ENCODE measurements at places on chromosomes 11 and 22. TPM values are rescaled to one million over a fixed set of nuclear protein-coding genes. Genes with fewer than 3 reads are reported as not detected.
A peak's percentile ranks its signal among the peaks of the same experiment; 100 is the strongest.

GRCh38 chr11:121547574-121547973, 94.8 kb upstream of the SORL1-AS1 start:
- DNase-seq: no peak
- peaks cover 36% of the 10 kb centered on the region for H3K4me1 ChIP-seq
- H3K27me3 ChIP-seq: no peaks in the 10 kb centered on the region
- H3K4me3 ChIP-seq: no peak overlapping the region
- no peak overlapping the region for H3K27ac ChIP-seq

DNA sequence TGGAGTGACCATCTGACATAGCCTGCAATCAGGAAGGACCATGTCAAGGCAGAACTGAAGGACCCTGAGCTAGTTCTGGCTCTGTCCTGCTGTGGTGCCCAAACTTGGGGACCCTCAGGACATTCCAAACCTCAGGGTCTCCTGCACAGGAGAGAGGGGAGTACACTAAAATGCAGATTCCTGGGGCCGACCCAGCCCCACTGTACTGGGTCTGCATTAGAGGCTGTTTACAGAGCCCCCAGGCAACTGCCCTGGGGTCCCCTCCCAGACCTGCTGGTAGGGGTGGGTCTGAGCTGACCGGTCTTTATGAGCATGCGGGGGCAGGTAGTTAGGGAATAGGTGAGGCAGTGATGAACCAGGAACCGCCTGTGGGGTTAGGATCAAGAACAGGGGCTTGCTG, 6.8 kb downstream of the TRPM5 start:
- no peaks in the 10 kb centered on the region for H3K27me3 ChIP-seq
- H3K4me3 ChIP-seq: no peak overlapping the region
- DNase-seq: no peak
- no peaks in the 10 kb centered on the region for H3K36me3 ChIP-seq
- peaks cover under 1% of the 10 kb centered on the region for H3K4me1 ChIP-seq

DNA sequence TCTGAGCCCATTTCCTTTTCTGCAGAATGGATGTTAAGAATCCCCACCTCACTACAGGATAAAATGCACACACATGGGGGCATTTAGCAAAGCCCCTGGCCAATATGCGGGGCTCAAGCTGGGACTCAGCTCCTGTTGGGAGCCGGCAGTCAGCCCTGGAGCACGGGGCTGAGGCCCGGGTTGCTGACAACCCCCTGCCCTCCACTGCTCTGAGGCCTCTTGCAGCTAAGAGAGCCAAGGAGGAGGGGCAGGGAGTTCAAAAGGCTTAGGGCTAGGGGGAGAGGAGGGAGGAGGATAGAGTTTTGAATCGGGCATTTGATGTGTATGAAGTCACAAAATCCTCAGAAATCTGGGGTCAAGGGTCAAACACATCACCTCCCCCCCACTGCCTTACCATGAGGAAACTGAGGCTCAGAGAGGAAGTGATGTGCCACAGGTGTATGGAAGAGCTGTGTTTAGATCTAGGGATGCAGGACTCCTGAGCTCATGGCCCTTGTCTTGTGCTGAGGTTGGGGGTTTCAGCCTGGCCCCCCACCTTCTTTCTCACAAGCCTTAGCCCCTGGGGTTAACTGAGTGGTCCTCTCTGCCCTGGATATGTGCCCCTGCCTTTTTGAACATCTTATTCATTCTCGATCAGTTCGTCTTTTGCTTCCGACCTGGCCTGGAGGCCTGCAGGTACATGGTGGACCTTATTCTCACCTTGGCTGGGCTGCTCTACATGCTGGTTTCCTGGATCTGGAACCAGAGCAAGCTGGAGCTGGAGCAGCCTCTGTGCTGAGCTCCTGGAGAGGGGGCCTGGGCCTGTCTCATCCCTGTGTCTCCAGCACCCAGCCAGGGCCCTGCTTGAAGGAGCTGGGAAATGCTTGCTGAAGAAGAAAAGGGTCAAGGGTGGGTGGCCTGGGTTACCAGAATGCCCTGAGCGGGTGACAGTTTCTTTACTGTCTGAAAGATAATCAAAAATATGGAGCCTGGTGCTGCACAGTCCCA, 80.3 kb downstream of the LRRC32 start:
- H3K27ac ChIP-seq: no peak overlapping the region
- no peak for DNase-seq
- no peaks in the 10 kb centered on the region for H3K36me3 ChIP-seq

Gene FOLH1
- total RNA-seq: not detected

DNA sequence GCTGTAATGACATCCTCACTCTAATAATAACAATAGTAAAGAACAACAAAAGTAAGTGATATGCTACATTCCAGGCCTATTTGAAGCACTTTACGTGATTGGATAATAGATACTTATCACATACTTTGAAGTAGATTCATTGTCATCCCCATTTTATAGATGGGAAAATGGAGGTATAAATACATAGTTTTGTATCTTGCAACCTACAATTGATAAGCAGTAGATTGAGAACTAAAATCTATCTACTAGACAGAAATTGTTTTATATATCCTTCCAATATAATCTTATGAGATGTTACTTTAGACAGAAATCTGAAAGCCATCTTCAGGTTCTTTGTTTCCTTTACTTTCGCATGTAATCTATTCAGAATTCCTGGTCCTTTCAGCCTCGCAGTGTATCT, 104.6 kb upstream of the CD44 start:
- H3K27me3 ChIP-seq: peaks cover 17% of the 10 kb centered on the region
- peaks cover 81% of the 10 kb centered on the region for H3K4me1 ChIP-seq
- no peak overlapping the region for H3K4me3 ChIP-seq
- DNase-seq: no peak

- H3K27ac ChIP-seq: no peak overlapping the region
- H3K36me3 ChIP-seq: no peaks in the 10 kb centered on the region
- H3K4me1 ChIP-seq: no peaks in the 10 kb centered on the region
- H3K27me3 ChIP-seq: no peaks in the 10 kb centered on the region
These were observed 1261.4 kb upstream of the TENM4 start for GRCh38 chr11:80702264-80702663.

DNA sequence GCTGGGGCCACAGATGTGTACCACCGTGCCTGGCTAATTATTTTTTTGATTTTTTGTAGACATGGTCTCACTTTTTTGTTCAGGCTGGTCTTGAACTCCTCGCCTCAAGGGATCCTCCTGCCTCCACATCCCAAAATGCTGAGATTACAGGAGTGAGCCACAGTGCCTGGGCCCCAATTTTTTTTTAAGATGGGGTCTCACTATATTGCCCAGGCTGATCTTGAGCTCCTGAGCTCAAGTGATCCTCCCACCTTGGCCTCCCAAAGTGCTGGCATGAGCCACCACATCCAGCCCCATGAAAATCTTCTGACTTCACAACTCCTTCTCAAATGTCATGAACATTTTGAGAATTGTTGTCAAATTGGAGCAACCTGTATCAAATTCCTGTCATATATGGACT, 2.3 kb upstream of the ANKRD54 start:
- peaks cover 7% of the 10 kb centered on the region for H3K36me3 ChIP-seq
- no peak for DNase-seq
- H3K27me3 ChIP-seq: no peaks in the 10 kb centered on the region
- no peak overlapping the region for H3K27ac ChIP-seq
- H3K4me1 ChIP-seq: peaks cover 62% of the 10 kb centered on the region

DNA sequence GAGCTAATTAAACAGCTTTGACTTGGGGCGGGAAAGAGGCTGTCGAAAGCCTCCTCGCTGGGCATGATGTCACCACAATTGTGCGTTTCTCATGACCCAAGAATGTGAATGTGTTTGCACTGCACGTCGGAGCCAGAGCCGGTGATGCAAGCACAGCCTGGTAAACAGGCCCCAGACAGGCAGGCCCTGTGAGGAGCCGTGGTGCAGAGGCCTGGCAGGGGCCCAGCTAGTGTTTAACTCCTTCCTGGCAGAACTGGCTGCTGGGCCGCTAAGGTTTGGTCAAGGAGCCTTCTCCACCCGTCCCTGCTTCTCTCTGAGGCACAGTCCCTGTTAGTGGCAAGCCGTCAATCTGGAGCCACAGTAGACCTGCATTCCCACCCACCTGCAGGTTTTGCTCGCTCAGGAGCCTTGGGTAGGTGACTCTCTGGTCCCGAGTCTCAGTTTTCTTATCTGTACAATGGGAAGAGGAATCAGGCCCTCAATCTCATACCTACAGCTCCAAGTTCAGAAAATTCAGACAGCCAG, 25.4 kb upstream of the SMTN start:
- DNase-seq: no peak
- H3K36me3 ChIP-seq: no peaks in the 10 kb centered on the region
- no peaks in the 10 kb centered on the region for H3K4me1 ChIP-seq
- no peak overlapping the region for H3K4me3 ChIP-seq

DNA sequence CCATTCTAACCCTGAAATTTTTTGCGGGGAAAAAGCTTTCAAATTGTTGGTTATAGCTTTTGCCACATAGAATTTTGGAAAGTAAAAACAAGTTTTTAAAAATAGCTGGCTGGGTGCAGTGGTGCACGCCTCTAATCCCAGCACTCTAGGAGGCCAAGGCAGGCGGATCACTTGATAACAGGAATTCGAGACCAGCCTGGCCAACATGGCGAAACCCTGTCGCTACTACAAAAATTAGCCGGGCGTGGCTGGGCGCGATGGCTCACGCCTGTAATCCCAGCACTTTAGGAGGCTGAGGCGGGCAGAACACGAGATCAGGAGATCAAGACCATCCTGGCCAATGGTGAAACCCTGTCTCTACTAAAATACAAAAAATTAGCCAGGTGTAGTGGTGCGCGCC, 54.9 kb downstream of the TNRC6B start:
- no peak overlapping the region for H3K27ac ChIP-seq
- no peaks in the 10 kb centered on the region for H3K27me3 ChIP-seq
- H3K4me3 ChIP-seq: no peak overlapping the region
- peaks cover 4% of the 10 kb centered on the region for H3K36me3 ChIP-seq

GRCh38 chr11:66022401-66023185, 3.7 kb downstream of the CATSPER1 start:
- H3K4me3 ChIP-seq: peak overlapping the region; percentile 76
- H3K36me3 ChIP-seq: no peaks in the 10 kb centered on the region
- peaks cover 7% of the 10 kb centered on the region for H3K27me3 ChIP-seq
- no peak overlapping the region for H3K27ac ChIP-seq

DNA sequence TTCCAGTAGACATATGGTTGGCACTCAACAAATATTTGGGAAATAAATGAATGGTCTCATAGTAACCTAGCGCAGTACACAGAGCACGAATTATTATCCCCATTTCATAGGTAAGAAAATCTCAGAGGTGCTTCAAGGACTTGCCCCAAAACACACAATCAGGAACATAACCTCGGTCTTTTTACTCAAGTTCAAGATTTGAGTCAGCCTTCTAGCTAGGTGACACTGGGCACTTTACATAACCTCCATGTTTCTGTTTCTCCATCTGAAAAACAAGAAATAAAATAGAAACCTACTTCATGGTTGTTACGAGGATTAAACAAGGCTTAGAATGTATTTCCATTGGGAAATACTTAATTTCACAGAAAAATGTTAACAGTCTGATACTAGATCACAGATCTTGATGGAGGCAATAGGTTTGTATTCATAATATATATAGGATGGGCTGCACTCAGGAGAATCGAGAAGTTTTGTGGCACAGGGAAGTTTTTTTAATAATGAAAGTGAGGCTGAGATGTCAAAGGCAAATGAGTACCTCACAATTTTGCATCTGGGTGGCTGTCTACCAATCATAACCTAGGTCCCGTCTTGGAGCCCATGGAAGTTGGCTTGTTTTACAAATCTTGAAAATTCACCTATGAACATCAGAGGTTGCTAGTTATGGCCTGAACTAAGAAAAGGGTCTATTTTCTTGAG, 147.4 kb upstream of the ZC3H12C start:
- H3K4me3 ChIP-seq: peak overlapping the region; percentile 54
- peaks cover 35% of the 10 kb centered on the region for H3K27me3 ChIP-seq
- peaks cover 13% of the 10 kb centered on the region for H3K4me1 ChIP-seq
- no peaks in the 10 kb centered on the region for H3K36me3 ChIP-seq

DNA sequence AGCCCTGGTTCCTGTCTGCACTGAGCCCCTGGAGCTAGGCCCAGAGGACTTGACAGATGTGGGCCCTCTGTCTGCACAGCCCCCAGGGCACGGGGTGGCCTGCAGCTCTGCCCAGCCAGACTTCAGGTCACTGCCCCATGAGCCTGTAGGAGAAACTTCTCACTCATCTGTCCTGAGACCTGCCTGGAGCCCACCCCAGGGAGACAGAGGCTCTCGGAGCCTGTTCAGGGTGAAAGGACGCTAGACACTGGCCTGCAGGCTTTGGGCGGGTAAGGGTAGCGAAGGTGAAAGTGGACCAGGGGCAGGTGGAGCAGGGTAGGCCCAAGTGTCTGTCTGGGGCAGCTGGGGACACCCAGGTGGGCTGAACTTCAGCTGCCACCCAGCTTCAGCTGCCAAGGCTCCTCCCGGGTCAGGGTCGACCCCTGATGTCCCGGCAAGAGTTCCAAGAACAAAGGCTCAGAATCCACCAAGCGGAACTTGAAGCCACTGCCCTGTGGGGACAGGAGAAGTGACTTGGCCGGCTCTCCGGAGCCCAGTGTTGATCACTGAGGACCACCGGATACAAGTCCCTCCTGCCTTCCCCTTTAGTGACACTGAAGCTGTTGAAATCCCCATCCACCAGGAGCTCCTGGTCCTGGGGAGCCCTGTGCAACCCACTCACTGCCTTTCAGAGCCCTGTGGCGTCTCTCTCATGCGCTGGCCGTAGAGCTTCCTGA, 90.3 kb downstream of the KCNQ1 start:
- H3K27ac ChIP-seq: no peak overlapping the region
- no peaks in the 10 kb centered on the region for H3K36me3 ChIP-seq
- no peaks in the 10 kb centered on the region for H3K27me3 ChIP-seq
- DNase-seq: no peak
- H3K4me3 ChIP-seq: no peak overlapping the region

- H3K27me3 ChIP-seq: peaks cover 63% of the 10 kb centered on the region
- peaks cover 6% of the 10 kb centered on the region for H3K4me1 ChIP-seq
- no peak overlapping the region for H3K27ac ChIP-seq
These were observed 11.8 kb downstream of the TBX1 start for GRCh38 chr22:19772422-19772672.

DNA sequence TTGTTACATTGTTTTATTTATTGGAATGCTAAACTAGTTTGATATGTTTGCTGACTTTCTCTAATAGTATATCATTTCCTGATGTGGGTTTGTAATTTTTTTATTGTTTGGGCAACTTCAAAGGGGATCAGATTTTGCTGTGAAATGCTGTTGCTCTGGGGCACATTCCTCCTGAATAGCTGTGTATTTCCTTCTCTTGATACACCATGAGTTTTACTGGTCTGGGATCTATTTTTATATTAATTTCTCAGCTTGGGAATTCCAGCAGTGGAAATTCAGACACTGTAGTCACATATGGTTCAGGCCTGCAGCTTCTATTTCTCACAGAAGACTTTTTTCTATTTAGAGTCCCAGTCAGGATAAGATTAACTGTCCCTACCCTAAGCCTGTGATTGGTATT, 58.9 kb downstream of the RPUSD4 start:
- H3K4me3 ChIP-seq: no peak overlapping the region
- H3K4me1 ChIP-seq: no peaks in the 10 kb centered on the region
- no peak for DNase-seq

Data from activated T-cell treated with anti-CD3 and anti-CD28 coated beads, Interleukin-2, amount 50 U/mL, for 72 hours (primary cell).